Cortex of kidney (tissue), 1 donor: ENCODE measurements at places on chromosomes 6 and 20.

DNA sequence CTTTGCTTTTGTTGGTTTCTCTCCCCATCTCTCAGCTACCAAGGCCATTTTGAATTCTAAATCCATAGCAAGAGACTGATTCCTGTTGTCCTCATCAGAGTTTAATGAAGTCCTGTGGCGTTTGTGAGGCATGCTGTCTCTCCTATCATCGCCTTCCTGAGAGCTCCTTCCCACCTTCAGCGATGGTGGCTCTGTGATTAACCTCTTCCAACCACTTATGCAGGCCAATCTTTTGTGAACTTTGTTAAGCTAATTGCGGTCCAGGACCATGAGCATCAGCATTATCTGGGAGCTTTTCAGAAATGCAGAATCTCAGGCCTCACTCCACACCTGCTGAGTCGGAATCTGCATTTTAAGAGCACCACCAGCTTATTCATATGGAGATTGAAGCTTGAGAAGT lies 272.5 kb upstream of the CDYL start:
- DNase-seq, result no peak

GRCh38 chr20:48696671-48697070 lies 131.1 kb downstream of the PREX1 start:
- DNase-seq, result no peak

DNA sequence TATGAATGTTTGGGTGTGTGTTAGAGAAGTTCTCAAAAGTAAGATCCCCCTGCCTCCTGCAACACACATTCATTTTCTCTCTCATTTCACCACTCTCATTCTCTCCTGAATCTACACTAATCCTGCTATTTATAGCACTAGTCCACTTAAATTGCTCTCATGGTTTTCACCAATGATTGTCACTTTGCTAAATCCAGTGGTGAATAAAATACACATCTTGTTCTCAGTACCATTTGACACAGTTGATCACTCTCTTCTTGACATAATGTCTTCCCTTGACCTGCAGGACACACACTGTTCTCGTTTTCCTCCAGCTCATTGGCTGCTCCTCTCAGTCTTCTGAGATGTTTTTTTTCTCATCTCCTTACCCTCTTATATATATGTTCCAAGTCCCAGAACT lies 32.1 kb downstream of the TENT5A start:
- DNase-seq, result no peak

- no peak for DNase-seq
Observed at GRCh38 chr20:19828232-19828631, 70.2 kb downstream of the RIN2 start.

DNA sequence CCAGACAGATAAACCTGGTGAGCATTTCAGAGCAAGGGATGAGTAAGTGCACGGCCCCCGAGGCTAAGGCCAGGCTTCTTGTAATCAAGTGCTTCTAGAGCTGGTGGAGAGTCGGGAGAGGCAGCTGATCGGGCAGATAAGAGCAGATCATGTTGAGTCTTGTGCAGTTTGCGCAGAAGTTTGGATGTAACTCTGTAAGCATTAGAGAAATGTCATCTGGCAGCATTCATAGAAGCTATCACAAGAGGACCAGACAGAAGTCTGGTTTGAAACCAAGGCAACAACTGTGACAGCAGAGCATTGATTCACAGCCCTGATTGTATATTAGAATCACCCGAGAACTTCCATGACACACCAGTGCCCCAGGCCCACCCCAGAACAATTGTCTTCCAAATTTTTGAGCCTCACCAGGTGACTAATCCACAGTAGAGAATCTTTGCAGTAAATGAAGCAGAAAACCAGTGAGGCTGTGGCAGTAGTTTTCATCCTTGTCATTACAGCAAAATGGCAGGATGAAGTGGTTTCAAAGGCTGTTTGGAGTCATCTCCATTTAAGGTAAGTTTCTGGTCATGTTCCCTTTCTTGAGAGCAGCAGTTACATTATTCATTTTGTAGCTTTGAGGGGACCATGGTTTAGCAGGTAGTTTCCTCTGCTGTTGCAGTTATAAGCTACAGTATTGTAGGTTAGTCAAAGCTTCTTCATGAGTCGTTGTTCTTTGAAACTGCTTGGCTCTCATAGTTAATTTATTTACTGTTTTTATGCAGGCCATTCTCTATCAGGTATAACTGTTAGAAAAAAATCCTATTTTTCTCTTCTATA lies 84.1 kb downstream of the RNF217 start:
- no peak for DNase-seq

DNA sequence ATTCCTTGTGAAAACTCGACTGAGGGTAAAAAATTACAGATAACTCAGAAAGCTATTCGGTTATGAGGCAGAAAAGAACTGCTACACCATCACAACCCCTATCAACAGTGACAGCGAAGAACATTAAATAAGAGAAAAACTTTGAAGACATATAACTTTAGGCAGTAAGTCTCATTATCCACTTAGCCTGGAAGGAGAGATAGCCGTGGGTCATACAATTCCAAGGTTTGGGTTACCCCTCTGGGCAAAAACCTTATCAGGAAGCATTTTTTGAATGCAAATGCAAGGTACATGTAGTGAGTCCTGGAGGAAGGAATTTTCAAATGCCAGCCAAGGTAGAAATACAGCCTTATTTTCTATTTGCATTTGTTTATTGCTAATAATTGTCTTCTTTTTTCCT lies 129.8 kb downstream of the FLRT3 start:
- DNase-seq, result no peak

DNA sequence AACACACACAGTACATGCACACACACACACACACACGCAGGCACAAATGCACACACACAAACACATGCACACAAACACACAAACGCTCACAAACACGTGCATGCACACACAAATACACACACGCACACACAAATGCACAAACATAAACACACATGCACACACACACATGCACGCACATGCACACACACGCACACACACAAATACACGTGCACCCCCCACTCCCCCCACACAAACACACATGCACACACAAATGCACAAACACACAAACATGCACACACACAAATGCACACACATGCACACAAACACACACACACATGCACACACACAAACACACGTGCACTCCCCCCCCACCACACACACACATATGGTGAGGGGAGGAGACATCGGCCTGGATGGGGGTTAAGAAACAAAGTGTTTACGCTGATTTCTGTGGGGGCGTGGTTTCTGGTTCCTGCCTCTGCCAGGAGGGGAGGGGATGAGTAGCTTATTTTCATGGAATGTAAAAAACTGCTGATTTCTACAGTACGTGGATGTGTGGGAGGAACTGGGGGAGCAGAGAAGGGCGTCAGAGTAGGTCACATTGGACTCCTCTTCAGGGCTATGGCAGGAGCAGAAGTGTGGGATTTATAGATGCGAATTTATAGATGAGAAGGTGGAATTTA lies 607.2 kb downstream of the QKI start:
- DNase-seq, result no peak

DNA sequence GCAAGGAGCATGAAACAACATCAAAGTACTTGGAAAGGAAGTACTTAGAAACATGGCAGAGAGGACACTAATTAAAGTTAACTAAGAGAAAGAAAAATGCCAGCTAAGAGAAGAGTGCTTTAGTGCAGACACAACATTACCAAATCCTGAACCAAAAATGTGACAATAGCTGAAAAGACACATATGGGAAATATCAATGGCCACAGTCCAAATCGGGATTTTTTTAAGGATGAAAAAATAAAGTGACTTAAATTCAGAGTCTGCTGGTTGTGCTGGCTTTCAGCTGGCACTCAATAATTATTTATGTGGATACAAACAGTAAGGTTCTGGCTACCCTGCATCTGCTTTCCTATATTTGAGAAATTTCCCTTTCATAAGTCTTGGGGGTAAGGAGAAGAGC lies 12.6 kb upstream of the DST start:
- DNase-seq, result no peak

DNA sequence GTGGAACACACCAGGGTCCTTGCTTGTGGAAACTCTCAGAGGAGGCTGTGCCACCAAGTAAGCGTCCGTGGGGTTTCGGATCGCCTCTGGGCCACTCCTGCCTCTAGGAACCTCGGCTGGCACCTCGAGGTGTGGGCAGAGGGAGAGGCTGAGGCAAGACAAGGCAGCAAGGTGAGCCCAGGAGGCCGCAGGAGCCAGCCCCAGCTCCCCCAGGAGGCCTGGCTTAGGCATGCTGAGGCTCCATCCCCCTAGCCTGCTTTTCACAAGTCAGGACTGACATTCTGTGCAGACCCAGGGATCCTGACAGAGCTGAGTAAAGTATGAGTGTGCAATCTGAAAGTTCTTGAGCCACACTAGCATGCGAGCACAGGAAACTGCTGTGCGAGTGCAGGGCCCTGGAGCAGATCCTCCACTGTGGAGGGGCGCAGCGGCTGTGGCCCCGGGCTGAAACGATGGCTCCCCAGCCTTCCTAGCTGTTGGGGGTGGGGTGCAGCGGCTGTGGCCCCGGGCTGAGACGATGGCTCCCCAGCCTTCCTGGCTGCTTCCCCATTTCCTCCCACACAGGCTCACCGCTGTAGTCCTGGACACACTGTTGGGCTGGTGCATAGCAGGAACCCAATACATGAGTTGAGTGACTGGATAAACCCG lies 75.2 kb upstream of the CD93 start:
- DNase-seq, result no peak

GRCh38 chr20:5033566-5033965 lies 32.3 kb upstream of the SLC23A2 start:
- DNase-seq, result no peak

DNA sequence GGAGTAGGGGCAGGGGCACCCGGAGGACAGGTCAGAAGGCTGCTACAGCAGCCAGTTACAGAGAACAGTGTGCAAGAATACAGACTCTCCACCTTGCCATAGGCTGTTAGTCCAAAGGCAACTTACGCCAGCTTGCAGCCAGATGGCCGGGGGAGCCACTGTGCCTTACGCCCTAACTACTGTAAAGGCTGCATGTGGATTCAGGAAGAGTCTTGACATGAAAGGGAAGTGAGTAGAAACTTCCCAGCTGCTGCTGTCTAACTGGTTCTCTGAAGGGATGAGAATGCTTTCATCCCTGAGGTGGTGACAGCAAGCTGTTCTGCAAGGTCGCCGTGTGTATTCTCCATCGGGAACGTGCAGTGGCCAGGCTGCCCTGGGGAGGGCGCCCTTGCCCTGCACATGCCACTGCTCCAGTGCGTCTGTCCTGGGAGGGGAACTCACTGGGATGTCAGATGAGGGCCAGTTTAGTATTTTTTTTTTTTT lies 46.1 kb downstream of the LYRM4 start:
- no peak for DNase-seq

DNA sequence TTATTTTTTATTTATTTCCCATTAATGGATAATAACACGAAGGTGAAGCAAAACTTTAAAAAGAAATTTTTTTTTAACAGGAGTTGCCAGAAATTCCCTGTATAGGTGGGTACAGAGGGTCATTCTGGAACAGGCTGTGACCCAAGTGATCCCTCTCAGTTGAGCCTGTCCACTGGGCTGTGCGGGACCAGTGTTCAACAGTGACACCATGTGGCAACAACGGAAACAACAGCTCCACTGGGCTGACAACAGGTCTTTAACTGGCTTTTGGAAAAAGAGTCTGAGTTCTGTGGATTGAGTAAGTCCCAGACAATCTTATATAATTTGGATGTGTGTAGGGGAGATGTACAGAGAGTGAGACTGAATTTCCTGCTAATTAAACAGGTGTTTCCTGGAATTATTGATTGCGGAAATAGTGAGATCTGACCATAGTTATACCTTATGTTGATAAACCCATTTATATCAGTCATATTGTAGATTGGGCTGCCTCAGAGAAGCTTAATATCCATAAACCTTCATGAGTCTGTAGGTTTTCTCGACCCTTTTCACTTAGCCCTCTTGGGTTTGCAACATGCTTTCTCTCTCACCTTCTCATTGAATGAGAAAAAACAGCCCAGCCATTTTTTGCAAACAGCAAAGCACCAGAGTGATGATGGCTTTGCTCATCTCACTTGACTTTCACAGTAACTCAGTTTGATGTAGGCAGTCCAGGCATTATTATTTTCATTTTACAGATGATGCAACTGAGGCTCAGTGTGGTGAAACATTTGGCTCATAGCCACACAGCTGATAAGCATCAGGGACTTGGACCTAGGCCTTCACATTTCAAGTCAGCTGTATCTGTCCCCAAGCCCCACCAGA lies 17.5 kb downstream of the KIAA1755 start:
- DNase-seq, result no peak

- DNase-seq, result no peak
Observed at GRCh38 chr20:35506872-35507638, 22.4 kb downstream of the C20orf173 start.

DNA sequence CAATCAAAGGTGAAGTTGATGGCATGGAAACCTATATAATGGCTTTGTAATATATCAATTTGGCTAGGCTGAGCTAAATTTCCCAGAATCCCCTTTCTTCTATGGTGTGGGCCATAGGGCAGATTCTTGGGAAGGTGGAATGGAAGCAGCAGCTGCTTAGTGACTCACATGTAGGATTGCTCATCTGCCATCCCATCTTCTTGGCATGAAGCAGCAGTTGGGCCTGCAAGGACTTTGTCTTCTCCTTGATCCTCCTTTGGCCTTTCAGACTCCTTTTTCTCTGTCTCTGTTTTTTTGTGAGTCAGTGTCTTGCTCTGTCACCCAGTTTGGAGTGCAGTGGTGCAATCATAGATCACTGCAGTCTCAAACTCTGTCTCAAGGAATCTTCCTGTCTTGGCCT lies 52.6 kb upstream of the CEP162 start:
- no peak for DNase-seq

- no peak for DNase-seq
Observed at GRCh38 chr6:89936177-89936576, 41.9 kb downstream of the GJA10 start.

DNA sequence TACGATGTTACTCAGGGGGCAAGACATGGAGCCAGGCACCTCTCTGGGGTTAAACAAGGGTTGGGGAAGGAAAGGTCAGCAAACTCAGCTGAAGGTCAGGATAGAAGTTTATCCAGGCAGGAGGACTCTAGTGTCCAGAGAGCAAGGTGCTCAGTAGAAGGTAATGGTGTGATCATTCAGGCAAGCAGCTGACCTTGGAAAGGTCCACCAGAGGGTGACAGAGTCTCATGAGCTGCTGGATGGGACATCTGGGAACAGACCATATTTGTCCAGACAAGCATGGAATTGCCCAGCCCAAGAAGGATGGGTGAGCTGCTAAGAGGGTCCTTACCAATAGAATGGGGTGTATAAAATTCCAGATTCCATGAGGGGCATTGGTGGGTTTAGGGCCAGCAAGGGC lies 89.5 kb downstream of the MAP3K7 start:
- no peak for DNase-seq

- no peak for DNase-seq
Observed at GRCh38 chr6:91387290-91388059, 800.6 kb upstream of the MAP3K7 start.

GRCh38 chr20:58544891-58545290 lies 29.7 kb upstream of the APCDD1L start:
- DNase-seq, result no peak

- no peak for DNase-seq
Observed at GRCh38 chr6:90406142-90406794, 109.6 kb upstream of the BACH2 start.
